ENCODE measurements at places on chromosomes 4 and X.

DNA sequence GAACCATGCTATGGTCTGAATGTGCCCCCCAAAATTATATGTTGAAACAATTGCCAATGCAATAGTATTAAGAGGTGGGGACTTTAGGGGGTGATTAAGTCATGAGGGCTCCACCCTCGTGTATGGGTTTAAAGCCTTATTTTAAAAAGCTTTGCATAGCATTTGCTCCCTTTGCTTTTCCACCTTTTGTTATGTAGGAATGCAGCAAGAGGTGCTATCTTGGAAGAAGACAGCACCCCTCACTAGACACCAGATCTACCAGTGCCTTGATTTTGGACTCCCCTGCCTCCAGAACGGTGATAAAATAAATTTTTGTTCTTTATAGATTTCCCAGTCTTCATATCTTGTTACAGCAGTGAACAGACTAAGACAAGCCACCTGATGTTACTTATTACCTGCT is 23.3 kb upstream of the NPNT start:
- DNase-seq = no peak

DNA sequence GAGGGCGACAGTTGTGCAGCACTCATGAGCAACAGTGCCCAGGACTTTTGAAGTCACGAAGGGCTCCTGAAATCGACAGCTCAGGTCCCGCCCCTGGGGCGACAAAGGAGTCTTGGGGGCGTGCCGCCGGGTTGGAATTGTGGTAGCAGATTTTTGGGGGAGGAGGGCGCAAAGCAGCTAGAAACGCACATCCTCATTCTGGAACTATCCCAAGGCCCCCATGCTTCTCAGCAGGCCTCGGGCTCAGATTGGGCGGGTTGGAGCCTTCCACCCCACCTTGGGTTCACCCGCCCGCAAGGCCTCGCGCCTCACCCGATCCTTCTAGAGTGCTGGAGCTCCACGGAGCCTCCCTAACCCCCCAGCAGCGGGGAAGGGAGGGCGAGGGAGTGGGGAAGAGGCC is 85.5 kb downstream of the HPRT1 start:
- no peak for DNase-seq

DNA sequence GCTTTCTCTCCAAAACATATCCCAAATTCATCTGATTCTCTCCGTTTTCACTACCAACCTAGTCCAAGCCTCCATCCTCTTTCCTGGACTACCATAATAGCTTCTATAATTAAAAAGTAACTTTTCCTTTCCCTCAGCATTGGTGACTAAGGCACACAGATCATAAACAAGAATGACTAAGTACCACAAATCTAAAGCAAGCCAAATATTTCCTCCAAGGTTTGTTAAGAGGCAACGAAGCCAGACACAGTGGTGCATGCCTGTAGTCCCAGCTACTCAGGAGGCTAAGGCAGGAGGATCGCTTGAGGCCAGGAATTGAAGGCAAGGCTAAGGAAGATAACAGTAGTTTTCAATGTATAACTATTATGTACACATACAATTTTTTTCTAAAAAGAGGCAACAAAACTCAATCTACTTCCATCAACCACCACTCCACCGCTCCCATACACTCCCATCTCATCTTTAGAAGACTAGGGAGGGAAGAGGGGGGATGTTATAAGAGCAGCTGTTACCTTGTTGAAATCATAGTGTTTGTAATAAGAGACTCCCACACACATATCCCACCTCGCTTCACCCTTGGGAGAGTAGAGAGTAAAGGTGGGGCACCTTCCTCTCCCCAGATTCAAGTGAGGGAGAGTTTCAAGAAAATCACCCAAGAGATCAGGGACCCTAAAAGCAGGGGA is 4.2 kb upstream of the JCHAIN start:
- DNase-seq = no peak

GRCh38 chrX:19589105-19589504 is 73.8 kb upstream of the MAP3K15 start:
- no peak for DNase-seq

- no peak for DNase-seq
These were observed 49.1 kb downstream of the RASGEF1B start for GRCh38 chr4:81422595-81422994.

- DNase-seq = no peak
These were observed 933.9 kb downstream of the ADGRL3 start for GRCh38 chr4:62133977-62134376.

DNA sequence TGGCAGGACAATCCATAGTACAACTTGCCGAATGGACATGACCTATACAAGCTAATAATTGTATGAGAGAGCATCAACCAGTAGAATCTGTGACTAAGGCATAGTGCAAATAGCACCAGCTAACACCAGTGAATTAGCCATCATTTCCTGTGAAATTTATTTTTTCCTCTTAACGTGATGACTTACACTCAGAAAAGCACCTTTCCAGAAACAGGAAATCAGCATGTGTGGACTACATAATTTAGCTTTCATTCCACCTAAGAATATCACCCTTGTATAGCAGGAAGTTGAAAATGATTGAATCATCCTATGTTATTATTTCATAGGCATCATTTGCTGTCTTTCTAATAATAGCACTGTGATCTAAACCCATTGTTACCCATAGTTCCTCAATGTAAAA is 1393.4 kb upstream of the PCDH7 start:
- no peak for DNase-seq

DNA sequence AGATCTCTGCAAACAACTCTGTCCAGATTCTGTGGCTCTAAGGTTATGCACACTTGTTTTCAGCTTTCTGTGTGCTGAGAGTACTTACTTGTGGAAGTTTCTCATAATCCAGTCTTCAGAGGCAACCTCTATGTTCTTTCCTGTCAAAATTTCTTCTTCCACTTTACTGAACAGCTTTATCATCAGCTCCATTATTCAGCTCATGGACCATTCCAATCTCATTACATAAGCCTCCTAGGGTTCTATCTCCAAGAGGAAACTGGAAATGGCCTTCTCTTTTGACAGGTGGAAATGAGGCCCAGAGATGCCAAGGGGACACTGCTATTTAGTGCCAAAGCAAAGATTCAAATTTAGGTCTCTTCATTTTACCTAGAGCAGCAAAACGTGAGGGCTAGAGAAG is 61.3 kb downstream of the CHRDL1 start:
- no peak for DNase-seq

DNA sequence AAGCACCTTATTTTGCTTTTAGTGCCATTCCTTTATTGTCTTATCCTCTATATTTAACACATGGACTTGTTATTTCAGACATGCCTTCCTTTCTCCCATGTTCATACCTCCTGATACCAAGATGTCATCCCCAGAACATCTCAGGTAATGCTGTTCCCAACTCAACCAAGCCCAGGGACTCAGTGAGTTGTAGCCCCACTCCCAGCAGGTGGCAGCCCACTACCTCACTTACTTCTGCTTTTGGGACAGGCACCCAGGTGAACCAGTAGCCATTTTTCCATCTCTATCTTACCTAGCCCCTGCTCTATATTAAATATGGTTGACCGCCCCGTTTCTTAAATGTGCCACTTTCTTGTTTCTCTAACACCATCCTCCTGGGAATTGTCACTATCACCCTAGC is 199.0 kb downstream of the DCHS2 start:
- no peak for DNase-seq

- no peak for DNase-seq
These were observed 58.4 kb downstream of the DCUN1D4 start for GRCh38 chr4:51901363-51901762.

DNA sequence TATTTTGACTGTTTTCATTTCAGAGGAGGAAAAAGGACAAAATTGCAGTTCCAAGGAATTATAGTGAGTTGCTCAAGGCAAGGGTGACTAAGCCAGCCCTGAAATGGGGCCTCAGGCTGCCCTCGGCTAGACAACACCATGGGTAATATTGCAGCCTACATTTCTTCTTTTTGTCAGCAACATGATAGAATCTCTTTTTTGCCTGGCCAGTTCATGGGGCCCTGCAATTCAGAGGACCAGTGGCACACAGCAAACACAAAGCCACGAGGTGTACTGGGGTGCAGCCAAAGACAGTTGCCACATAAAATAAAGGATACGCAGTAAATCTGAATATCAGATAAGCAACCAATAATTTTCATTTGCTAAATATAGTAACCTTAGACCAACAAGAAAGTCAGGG is 41.8 kb downstream of the RBM47 start:
- DNase-seq = no peak

GRCh38 chr4:103137446-103137827 is 37.8 kb upstream of the BDH2 start:
- DNase-seq = no peak

GRCh38 chr4:175762582-175762981 is 49.5 kb downstream of the GPM6A start:
- no peak for DNase-seq

DNA sequence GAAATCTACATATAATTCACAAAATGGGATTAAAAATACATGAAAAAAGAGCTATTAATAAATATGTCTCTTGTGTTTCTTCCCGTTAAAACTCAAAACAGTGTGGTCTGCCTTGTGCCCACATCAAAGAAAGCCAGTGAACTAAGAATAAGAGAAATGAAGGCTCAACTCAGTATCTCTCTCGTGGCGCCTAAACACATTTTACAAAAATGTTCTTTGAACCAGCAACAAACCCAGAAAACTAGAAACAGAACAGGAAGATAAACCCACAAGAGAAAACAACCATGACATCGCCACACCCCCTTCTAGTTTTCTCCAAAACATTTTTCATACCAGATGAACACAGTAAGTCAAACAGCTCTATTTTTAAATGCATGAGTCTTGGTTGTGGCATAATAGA is 130.1 kb downstream of the DCHS2 start:
- DNase-seq = no peak

DNA sequence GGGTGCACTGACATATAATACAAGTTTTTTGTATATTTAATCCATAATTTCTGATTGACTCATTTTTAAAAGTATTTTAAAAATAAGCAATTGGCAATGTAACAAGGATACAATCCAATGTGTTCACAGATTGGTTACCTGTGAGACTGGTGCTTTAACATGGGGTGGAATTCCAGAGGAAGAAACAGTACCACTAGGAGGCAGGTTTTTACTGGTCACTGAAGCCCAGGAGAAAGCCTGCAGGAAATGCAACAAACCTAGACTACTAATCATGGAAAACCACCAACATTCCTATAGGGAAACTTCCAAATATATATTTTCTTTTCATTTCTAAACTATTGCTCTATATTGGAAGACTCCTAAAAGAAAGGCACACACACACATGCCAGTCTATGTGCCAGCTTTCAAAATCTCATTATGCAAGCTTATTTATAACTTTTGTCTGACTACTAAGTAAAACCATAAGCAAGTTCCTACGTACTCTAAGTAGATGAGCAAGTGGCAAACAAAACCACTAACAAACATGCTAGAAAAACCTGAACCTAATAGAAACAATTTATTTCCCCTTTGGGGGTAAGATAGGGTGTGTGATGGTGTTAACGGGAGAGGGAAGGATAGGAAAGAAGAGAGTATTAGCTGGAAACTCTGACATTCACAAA is 19.2 kb downstream of the G3BP2 start:
- DNase-seq = no peak

DNA sequence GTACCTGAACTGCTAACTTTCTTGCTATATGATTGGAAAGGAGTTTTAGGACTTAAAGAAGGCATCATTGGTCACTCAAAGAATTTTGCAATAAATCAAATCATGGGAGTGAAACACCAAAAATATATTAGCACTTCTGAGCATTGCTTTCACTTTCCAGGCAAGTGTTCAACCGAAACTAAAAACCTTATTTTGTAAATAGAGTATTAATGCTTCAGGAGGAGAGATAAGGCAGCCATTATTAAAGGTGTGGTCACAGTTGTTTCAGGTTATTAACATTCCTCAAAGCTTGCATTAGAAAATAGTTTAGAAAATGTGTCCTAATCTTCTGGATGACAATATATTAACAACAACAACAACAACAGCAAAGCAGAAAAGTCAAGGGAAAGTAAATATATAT is 92.3 kb upstream of the TLL1 start:
- no peak for DNase-seq

DNA sequence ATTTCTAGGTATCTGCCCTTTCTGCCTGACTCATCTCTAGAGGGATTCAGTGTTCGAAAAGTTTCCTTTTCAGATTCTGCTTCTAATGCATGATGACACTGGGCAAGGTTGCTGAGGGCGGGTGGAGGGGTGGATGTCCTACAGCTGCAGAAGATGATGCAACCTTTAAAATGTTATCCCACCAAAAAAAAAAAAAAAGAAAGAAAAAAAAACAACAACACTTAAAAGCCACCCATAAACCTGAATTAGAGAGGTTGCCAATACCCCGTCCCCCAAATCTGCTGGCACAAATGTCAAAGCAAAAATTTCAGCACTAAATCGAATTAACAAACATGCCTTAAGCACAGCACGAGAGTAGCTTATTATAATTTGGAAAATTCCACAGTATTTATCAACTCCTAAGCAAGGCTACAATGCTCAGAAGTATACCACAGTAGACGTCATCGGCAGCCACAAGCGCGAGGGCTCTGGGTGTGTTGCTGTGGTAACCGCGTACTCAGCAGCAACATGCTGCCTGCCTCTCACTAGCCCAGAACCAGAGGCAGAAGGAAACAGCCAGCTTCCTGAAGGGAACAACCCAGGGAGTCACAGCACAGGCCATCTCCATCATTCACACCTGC is 167.5 kb upstream of the MAP3K15 start:
- DNase-seq = peak; percentile 54

GRCh38 chrX:39948582-39948981 is 149.2 kb downstream of the BCOR start:
- DNase-seq = no peak

DNA sequence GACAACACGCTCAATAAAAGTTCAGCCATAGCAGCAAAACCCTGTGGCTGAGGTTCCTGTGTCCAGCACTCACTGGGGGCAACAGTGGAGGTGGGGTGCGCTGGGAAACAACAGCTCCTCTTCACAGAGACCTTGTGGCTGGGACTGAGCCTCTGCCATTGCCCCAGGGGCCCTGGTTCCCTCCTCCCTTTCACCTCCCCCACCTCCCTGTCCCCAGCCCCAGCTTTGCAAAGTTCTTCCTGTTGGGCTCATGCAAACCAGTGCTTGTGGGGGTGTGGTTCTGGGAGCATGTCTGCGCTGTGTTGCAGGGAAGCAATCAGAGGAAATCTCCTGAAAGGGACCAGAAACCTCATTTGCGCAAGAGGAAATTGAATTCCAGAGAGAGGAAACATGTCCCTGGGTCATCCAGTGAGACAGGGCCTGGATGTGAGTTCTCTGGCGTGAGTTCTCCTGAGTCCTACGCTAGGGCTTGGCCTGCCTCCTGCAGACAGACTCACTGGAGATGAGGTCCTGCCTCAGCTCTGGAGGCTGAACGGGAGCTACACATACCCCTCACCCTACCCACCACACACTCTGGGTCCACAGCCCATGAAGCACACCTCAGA is 7.4 kb downstream of the FATE1 start:
- no peak for DNase-seq

DNA sequence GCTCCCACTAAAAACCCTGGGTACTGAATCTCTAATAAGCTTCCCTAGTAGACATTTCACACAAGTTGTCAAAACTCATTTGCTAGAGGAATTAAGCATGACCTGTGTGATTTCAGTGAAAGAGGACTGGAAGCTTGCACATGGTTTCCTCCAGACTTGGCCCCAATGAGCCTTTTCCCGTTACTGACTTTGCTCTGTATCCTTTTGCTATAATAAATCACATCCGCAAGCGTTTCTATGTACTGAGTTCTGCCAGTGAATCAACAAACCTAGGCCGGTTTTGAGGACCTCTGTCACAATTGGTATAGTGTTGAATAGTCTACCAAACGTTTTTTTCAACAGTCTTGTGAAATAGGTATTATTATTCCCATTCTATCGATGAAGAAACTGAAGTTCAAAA is 8.2 kb downstream of the ATP11C start:
- DNase-seq = no peak

- DNase-seq = no peak
These were observed 793 bp downstream of the GRIA3 start for GRCh38 chrX:123184866-123185276.

Measured in stimulated activated CD8-positive, alpha-beta memory T cell treated with anti-CD3 and anti-CD28 coated beads, Interleukin-15, amount 100 ng/mL, for 4 hours (primary cell).